ENCODE measurements at places on chromosomes 3 and 15.
A peak's percentile ranks its signal among the peaks of the same experiment; 100 is the strongest.

DNA sequence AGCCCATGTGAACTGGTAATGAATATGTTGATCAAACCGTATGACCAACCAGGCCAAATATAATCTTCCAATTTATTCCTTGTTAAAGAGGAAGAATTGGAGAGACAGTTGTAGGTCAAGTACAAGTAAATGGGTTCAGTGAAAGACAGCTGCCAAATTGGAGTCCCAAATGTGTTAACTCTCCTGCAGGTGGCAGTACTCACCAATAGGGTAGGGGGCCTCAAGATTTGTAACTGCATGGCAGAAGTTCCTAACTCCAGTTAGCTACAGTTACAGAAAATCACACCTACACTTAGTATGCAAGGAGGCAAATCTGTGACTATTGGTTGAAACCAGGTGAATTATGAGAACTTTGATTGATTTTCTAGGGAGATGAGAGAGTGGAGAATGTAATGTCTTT, 278.0 kb downstream of the ZBBX start:
- DNase-seq, result no peak

- DNase-seq, result no peak
Measured at GRCh38 chr3:67239353-67239752, 241.2 kb downstream of the KBTBD8 start.

DNA sequence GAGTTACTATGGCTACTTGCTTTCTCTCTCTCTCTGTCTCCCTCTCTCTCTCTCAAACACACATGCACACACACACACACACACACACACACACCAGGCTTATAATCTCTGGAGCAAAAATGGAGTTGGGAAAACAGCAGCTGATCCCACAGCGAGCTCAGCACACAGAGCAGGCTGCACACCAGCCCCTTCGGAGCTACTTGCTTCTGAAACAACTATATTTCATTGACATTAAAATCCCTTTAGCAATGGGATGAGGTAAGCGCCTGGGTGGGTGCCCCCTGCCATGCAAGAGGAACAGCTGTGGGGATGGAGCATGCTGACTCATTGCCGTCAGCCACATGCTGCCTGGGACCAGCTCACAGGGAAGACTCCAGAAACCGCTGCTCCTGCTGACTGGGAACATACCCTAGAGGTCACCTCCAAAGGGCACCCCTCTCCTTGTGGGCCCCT, 45.7 kb downstream of the B3GNT5 start:
- DNase-seq, result peak; percentile 65

DNA sequence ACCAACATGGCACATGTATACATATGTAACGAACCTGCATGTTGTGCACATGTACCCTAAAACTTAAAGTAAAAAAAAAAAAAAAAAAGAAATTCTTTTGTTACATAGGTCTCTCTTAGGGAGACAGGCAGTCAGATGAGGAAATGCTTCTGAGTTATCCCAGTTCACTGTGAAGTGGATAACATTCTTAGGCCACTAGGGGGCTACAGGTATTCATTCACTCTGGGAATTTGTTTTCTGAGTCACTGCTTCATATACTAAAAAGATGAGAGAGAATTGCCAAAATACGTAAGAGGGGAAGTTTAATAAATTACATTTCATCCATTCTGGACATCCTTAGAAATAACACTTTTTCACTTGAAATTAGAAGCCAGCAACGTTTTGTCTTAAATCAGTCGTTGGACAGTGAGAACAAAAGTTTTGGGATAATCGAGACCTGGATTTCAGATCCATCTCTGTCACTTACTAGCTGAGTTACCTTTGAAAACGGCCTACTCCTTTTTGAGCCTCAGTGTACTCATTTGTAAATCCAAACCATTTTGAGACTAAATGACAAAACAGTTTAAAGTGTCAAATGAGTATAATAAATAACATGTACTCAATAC, 738.4 kb upstream of the ALCAM start:
- no peak for DNase-seq

DNA sequence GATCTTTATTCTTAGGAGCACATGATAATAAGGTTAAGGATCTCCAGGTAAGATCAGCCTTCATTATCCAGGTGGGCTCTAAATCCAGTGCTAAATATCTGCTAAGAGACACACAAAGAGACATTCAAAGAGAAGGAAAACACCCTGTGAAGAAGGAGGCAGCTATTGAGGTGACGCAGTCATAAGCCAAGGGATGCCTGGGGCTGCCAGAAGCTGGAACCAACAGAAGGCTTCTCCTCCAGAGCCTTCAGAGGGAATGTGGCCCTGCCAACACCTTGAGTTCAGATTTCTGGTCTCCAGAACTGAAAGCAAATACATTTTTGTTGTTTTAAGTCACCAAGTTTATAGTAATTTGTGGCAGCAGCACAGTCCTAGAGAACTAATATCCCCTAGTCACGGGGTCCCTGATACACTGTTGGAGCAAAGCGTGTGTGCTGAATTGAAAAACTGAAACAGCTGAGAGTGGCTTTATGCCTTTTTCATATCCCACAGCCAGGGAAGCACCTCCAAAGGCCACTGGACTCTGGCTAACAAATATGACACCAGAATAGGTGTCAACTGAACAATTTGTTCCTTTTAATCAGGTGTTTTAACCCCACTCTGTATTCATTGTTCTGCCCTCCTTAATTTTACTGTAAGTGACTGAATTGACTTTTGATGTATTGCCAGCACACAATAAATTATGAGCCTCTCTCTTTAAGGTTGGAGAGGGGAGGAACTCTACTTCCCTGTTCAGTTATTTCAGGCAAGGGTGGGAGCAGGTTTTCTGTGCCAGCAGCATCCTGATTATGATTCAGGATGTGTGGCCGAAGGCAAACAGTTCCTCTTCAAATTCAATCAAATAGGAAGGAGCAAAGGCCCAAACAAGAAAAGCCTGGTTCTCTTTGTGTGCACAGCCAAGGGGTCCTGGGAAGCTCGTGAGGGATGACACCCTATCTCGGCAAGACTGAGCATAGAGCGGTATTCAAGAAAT, 151.8 kb upstream of the HES1 start:
- no peak for DNase-seq

DNA sequence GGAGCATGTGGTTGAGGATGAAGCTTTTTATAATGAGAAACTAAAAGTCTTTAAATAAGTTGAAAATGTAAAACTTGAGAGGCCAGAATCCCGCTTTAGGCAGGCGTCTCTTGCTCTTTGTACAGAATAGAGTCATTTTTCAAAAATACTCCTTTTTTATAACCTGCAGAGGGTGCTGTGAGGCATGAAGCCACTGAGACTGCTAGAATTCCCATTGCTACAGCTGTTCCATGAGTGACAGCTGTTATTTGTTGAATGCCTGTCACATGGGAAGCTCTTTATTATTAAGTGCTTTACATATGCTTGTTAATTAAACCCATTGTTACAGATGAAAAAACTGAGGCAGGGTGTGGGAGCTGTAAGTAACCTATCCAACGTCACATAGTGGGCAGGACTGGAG, 18.5 kb downstream of the MINAR1 start:
- DNase-seq, result no peak

DNA sequence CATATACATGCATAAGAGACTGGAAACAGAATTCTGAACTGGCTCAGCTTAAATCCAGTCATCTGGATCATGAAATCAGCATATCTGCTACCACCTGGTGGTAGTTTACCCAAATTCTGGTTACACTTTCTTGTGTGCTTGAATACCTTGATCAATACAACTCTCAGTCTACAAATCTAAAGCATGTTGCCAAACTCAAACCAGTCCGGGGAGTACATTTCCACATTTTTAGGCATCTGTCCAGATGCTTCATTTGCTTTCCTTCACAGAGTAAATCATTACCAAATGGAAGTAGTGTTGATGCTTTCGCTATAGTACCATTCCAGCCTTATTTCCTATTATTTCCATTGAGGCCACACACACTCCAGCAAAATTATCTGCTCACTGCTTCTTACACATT, 126.4 kb downstream of the P2RY1 start:
- no peak for DNase-seq

DNA sequence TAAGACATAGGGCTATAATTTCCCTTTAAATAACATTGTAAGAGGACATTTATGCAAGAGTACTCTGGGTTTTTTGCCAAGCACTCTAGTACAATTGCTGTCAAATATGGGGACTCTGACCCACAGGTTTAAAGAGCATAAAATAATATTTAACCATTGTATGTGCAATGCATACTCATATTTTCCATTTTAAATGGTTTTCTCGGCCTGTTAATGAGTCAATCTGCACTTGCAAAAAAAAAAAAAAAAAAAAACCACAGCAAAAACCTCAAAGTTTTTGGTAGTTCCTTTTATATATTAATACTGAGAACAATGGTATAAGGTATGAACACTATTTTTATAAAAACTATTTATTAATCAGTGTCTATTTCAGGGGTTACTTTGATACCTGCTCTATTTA, 304.0 kb upstream of the CBLB start:
- DNase-seq, result no peak

DNA sequence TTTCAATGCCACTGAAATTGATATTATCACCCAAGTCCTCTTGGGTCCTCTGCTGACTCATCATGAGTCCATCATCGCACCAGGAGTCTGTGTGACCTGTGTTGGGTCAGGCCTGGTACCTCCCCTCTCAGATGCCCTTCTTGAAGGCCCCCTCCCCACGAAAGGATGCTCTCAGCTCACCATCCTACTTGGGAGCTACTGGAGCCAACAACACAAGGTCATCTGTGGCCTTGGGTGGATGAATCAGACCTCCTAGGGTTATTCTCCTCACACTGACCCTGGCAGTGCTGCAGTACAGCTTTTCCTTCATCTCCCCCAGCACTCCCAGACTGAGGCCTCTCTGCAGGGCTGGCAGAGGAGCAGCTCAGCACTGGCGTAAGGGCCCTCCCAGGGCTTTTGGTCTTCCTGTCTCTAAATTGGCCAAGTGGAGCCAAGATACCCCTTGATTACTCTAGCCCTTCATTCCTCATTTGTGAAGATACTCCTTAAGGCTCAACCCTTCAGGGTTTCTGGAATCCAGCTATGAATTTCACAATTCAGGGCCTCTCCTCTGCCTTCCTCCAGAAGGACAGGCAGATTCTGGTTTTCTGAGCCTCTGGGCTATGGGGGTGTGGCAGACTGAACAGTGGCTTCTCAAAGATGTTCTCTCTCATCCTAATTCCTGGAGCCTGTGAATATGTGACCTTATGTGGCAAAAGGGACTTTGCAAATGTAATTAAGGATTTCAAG, 80.7 kb upstream of the GSK3B start:
- no peak for DNase-seq

DNA sequence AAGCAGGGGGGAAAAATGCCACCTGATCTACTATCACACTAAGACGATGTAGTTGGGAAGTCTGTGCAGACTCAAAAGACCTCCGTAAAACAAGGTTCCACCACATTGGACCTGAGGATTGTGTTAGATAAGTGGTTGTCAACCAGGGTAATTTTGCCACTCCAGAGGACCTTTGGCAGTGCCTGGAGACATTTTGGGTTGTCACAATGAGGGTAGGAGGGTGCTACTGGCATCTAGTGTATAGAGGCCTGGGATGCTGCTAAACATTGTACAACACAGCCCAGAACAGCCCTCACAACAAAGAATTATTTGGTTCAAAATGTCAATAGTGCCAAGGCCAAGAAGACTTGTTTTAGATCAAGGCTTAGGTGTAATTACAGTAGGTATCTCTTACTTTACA, 14.6 kb upstream of the ZBED2 start:
- no peak for DNase-seq

- no peak for DNase-seq
Measured at GRCh38 chr3:126711121-126711760, 7.2 kb downstream of the CHCHD6 start.

DNA sequence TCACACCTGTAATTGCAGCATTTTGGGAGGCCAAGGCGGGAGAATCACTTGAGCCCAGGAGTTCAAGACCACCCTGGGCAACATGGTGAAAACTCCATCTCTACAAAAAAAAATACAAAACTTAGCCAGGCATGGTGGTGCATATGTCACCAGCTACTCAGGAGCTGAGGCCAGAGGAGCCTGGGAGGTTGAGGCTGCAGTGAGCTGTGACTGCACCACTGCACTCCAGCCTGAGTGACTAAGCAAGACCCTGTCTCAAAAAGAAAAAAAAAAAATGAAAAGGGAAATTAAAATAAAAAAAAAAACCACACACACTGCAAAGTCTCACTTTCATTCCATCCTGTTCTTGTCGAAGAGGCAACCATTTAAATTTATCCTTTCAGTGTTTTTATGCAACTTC, 100.8 kb upstream of the PIAS1 start:
- DNase-seq, result no peak

DNA sequence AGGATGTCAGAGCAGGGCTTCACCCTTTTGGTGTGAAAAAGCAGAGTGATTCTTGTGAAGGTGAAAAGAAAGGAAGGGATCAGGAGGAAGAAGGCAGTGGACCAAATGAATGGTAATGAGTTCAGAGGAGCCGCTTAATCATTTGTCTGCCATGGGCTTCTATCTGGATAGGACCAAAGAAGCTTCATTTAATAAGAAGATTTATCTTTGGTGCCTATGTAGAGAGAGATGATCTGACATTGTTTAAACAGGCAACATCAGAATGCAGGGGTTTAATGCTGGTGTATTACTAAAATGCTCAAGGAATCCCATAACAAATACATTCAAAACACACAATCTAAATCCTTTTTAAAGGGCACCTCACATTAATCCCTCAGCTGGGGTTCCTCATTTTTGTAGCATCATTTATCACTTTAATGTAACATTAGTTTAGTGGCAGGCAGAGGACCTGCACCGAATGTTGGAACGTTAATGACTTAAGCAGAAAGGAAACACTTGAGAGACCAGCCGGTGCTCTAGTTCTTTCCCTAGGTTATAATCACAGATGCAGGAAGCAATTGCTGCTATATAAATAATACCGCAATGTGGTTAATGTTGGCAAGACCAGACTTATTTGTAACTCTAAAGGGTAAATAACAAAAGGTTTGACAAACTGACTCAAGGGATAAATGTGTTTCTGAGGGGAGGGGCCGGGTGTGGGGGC, 27.9 kb upstream of the IL1RAP start:
- DNase-seq, result no peak

- DNase-seq, result peak; percentile 76
Measured at GRCh38 chr3:35908366-35909232, 269.3 kb downstream of the ARPP21 start.

DNA sequence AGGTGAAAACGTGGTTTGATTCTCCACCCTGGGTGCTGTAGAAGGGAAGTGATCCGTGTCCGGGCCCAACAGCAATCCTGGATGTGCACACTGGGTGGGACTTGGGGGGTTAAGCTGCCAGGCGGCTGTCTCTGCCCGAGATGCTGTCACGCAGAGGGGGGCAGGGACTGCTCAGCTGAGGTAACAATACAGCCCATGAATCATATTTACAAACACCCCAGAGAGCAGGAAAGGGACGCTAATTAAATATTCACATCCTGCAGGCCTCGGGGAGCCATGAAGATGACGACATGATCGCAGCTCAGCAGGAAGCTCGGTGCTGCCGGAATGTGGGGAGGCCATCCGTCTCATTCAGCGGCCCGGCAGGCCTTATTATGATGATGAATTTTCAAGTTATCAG, 17.9 kb upstream of the CRABP1 start:
- no peak for DNase-seq
